Hematopoietic multipotent progenitor cell treated with erythropoietin and hydrocortisone succinate and interleukin-3 and kit ligand, for 17 days (in vitro differentiated cells): ENCODE measurements at places on chromosomes 7 and 10.

- no peak for DNase-seq
Measured at GRCh38 chr7:88610942-88611341, 148.6 kb upstream of the ZNF804B start.

- DNase-seq: no peak
Measured at GRCh38 chr7:50362712-50363282, 58.3 kb downstream of the IKZF1 start.

GRCh38 chr10:70567603-70568002, 34.9 kb downstream of the PRF1 start:
- no peak for DNase-seq

DNA sequence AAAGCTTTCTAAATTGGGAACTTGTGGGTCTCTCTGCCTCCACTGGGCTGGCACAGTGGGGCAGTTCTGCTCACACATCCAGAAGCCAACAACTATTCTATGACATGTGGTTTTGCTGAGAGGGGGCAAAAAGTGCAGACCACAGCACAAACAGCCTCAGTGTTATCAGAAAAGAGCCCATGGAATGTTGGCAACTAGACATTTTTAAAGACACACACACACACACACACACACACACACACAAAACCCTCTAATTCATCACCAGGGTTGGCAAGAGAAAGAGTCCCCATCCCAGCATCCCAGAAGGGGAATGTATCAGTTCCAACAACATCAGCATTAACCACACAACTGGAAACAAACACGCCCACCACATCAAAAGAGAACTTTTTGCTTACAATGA, 117.1 kb downstream of the FGFR2 start:
- DNase-seq: no peak

DNA sequence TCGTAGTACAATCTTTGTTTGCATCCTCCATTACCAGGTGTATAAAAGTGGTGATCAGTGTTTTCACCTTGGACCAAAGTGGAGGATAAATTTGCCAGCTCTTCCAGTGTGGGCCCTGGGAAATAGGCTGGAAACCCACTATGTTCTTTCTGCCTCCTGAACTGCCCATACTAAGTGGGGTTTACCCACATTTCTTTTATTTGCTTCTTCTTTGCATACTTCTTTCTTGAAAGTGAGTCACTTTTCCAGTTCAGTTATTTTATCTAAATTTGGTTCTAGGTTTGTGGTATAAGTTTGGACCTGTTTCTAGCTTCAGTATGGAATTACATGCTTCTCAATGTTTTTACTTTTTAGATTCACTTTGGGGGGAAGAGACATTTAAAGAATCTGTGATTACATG, 126.2 kb upstream of the ACBD5 start:
- DNase-seq: no peak

GRCh38 chr10:119597405-119598186, 832 bp upstream of the TIAL1 start:
- no peak for DNase-seq

DNA sequence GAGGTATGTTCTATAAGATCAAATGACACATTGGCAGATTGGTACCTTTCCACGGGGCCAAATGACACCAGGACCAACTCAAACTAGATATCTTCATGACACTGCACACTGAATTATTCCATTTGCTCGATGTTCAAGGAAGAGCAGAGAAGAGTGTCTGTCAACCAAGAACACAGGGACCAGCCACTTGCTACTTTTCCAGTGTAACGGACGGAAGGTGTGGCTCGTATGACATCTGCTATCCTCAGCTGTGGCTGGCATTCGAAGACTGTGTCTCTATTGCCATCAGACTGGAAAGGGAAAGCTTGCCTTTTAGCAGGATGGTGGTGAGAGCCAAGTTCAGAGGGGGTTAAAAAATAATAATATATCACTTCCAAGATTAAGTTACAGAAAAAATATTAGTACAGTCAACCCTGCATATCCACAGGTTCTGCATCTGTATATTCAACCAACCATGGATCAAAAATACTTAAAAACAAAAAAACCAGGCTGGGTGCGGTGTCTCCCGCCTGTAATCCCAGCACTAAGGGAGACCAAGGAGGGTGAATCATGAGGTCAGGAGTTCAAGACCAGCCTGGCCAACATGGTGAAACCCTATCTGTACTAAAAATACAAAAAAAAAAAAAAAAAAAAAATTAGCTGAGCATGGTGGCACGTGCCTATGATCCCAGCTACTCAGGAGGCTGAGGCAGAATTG, 237.1 kb downstream of the PRPF18 start:
- DNase-seq: no peak

DNA sequence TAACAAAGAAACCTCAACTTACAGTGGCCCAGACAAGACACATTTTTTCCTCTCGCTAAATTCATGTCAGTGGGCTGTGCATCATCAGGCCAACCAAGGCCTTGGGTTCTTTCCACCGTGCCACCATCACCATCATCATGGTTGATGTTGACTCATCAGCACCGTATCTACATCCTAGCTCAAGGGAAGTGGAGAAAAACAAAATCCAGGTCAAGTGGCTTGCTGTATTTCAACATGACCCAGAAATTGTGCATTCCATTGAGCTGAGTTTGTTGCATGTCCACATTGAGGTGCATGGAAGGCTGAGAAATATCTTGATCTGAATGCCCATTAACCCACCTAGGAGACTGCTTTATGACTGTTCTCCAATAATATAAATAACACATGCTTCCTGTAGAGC, 312.4 kb upstream of the CDC14C start:
- DNase-seq: no peak

DNA sequence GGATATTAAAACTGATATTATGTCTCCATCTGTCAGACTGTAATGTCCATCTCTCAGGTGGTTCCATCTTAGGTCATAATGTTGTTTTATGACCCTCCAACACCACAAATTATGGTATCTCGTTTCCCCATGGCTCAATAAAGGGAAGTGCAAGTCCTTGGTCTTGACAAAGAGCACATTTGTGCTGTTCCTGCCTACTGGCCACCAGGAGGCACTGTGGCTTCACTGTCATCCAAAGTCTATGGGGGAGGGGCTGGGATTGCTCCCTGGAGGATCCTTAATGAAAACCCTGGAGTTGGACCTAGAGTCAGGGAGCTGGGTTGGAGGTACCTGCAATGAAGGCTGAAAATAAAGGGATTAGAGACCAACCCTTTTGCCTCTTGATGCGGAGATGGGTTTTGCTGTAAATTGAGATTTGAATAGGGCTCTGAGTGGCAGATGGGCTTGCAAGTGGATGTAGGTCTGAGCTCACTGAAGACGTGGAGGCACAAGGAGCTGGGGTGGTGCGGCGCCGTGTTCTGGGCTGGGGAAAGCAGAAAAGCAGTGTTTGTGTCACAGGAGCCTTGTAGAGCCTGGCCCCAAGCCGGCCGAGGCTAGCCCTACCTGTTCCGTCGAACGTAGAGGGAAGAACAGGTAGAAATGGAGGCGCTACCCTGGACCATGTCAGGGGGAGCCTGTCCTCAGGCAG, 180.5 kb upstream of the PRSS58 start:
- peak; percentile 13 for DNase-seq

DNA sequence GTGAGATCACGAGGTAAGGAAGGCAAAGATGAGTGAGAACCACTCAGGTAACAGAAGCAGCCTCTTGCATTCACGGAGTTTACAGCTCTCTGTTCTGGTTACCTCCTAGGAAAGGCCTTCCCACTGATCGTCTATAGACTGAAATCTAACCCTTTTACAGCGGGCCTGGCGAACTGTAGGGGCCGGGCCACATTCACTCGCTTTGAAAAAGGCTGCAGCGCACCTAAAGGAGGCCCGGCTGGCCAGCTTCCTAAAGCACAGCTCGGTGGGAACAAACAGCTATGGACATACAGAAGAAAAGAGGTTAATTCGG, 565 bp downstream of the ATP5MK start:
- DNase-seq: peak; percentile 15

- DNase-seq: no peak
Measured at GRCh38 chr7:19772306-19772705, 1.1 kb downstream of the TMEM196 start.

GRCh38 chr10:126468876-126469643, 80.8 kb upstream of the ADAM12 start:
- DNase-seq: no peak

GRCh38 chr10:99854860-99855259, 72.4 kb downstream of the ABCC2 start:
- no peak for DNase-seq

DNA sequence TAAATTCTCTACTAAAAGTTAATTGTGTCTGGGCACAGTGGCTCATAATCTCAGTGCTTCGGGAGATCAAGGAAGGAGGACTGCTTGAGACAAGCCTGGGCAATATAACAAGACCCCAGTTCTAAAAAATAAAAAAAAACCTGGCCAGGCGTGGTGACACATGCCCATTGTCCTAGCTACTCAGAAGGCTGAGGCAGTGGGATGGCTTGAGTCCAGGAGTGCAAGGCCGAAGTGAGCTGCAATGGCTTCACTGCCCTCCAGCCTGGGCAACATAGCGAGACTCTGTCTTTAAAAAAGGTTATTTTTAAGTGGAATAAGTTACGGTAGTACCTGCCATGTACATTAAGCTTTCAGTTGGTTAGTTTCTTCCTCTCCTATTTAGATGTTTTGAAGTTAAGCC, 28.9 kb downstream of the CDK14 start:
- DNase-seq: no peak

GRCh38 chr7:84975586-84976185, 211.2 kb downstream of the SEMA3D start:
- no peak for DNase-seq

DNA sequence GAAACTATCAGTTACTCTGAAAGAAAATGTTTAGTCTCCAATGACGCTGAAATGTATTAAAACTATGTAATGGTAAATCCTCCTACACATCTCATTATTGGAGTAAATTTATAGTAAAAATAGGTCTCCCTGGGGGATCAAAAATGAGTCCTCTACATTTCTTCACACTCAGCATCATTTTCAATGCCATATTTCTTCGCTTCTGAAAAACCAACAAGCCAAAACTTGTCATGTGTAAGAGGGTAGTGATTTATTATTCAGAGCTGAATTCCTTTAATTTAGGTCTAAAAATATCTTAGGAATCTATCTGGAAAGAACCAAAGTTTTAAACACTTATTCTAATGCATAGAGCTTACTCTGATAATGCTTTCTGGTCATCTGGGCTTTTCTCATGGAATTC, 3.0 kb downstream of the PDK4 start:
- no peak for DNase-seq

DNA sequence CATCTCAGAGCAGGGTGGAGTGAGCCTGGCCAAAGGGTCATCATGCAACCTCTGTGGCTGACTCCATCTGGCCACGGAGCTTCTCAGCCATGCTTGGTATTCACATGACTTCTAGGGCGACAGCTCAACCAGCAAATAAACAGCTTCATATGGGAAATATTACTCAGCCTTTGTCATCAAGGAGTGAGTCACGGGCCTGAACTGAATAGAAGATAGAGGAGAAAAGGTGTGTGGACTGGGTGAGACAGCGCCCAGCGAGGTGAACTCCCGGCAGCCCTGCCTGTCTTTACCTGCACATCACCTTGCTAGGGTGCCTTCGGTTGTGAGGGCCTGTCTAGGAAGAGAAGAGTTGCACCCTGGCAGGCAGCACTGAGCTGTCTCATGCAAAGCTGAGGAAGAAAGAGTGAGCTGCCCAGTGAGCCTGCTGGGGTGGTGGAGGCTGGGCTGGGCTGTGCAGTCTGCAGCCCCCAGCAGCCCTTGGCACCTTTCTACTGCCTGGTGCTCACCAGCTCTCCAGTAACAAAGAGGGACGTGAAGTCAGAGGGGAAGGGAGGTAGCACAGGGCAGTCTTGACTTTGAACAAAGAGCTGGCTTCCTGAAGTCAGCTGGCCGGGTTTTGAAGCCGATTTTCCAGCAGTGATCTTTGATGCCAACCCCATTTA, 114.2 kb downstream of the EGFR start:
- DNase-seq: no peak

DNA sequence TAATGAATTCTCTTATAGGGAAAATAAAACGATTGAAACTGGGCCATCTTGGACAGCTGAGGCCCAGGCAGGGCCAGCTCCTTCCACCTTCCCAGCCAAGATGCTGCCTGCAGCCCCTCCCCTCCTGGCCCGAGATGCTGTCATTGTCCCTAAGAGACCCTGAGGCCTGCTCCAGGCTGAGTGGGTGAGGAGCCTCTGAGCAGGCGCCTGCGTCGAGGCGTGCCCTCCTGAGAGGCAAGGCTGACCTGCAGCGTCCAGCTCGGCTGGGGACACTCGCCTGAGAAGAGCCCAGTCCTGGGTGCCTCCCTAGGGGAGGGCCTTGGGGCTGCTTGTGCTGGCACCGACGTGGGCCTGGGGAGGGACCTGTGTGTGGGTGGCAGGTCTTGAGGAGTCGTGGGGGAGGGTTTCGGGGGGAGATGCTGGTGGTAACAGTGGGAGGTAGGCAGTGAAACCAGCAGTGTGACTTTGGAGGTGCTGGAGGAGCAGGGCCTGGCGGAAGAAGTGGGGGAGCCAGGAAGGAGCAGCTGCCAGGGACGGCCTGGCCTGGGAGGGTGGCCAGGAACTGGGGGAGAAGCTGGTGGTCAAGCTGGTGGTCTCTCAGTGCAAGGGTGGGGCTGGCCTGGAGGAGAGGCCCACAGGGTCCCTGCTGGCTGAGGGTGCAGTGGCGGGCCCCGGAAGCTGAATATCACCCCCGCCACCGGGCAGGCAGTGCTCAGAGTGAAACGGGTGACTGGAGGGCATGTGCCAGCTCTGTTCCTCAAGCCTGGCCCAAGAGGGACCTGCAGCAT, 7.9 kb downstream of the GPR146 start:
- no peak for DNase-seq

- DNase-seq: no peak
Measured at GRCh38 chr10:5354068-5354467, 10.7 kb upstream of the UCN3 start.

GRCh38 chr7:134367956-134368749, 51.4 kb upstream of the SLC35B4 start:
- DNase-seq: no peak

- DNase-seq: no peak
Measured at GRCh38 chr7:134444198-134444960, 14.5 kb downstream of the AKR1B1 start.

GRCh38 chr7:144873316-144873845, 37.5 kb upstream of the TPK1 start:
- DNase-seq: no peak

- DNase-seq: no peak
Measured at GRCh38 chr7:77866786-77867536, 68.4 kb downstream of the PHTF2 start.

DNA sequence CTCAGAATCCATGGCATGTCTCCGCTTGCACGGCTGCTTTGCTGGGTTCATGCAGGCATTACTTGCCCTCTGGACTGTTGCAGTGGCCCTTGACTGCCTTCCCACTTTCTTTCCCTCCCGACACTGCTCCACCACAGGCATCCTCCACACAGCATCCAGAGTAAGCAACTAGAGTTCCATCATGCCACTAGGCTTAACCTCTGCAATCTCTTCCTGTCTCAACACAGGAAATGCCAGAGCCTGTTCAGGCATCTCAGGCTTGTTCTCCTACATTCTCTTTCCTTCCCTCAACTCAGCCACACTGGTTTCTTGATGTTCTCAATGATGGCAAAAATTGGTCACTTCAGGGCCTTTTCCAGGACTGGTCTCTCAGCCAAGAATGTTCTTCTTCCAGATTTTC, 284.5 kb upstream of the KLF6 start:
- no peak for DNase-seq
